ENCODE measurements at places on chromosomes 16 and 17.

- DNase-seq, result no peak
Observed at GRCh38 chr16:2985893-2986355, 5.7 kb upstream of the PKMYT1 start.

- DNase-seq, result no peak
Observed at GRCh38 chr17:9444687-9445086, 130.9 kb downstream of the STX8 start.

DNA sequence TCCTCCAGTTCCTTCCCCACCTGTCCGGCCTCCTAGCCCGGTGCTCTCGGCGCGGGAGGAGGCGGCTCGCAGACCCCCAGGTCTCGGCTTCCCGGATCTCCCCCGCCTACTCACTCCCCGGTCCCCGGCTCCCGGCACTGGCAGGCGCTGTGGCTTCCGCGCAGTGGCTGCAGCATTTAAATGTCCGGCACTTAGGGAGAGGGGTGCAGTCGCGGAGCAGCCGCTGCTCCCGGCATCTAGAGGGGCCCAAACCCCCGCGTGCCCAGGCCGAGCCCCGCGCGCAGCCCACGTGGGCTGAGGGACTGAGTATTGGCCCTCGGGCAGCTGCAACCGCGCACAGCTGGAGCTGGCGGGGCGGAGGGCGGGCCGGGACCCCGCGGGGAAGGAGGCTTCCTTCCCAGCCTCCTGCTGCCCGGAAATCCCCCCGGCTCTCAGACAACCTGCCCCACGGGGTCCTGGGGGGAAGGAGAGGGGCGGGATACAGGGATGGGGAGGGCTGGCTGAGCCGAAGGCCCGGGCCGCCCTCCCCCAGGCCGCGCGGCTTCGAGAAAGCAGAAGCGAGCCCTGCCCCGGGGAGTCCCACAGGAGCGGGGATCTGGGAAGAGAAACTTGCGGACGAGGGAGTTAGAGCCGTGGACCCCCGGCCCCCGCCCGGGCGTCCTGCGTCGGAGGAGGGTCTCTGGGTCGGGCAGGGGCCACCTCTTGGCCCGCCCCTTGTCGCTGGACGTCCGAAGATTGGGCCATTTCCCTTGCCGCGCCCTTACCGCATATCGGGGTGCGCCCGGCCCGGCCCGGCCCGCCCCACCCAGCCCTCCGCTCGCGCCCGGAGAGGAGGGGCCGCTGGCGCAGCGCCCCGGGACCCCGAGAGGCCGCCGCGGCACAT is at the start of gene MMP25:
TSS of gene MMP25 (plus strand) at position 804 of the 883 bp plus-strand sequence. CDS start 357 bp downstream, outside the sequence.
- no peak for DNase-seq

GRCh38 chr17:37492167-37492566 is 2.5 kb downstream of the DUSP14 start:
- DNase-seq, result no peak

DNA sequence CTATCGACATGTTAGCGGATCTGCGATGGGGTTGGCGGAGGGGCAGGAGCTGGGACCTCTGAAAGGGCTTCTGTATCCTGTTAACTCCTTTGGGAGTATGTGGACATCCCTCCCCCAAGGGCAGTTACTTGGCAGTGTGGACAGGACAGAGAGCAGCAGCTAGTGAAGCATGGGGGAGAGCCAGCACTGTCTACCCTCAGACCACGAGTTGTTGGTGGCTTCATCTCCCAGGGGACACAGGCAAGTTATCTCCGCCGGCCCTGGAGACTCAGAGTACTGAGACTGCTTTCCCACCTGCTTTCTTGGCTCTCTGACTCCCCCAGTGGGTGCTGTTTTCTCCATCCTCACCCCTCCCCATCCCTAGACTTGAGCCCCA is 5.3 kb upstream of the GFAP start:
- no peak for DNase-seq

GRCh38 chr17:44828919-44829522 is 1.1 kb downstream of the GJC1 start:
- no peak for DNase-seq

DNA sequence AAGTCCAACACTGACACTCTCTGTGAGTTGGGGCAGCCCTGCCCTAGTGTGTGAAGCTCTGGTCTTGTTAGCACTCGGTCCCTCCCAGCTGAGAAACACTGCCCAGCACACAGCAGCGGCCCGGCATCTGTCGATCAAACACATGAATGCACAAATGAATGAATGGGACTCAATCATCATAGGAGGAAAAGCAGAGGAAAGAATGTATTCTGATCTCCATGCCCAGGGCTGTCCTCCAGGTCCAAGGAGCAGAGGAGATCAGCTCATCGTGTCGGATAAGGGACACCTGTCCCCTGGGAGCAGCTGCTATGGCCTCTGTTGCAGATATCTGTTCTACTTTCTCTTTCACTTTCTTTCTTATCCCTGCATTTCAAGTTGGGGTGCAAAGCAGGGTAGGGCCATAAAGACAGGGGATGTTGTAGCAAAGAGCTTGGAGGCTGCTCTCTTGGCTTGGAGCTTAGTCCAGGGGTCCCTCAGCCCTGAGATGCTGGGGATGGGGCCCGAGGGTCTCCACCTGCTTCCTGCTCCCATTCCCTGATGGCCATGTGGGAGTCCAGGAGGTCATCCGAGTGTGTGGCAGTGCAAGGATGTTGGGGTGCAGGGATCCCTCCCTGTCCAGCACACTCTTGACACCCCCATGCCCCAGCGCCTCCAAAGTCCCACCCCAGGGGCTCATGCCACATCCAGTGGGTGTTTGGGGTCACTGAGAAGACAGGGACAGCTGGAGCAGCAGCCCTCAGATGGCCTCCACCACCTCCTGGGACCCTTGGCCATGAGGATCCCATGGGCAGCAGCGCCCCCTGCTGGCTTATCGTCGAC is 88.2 kb downstream of the IRF8 start:
- no peak for DNase-seq

DNA sequence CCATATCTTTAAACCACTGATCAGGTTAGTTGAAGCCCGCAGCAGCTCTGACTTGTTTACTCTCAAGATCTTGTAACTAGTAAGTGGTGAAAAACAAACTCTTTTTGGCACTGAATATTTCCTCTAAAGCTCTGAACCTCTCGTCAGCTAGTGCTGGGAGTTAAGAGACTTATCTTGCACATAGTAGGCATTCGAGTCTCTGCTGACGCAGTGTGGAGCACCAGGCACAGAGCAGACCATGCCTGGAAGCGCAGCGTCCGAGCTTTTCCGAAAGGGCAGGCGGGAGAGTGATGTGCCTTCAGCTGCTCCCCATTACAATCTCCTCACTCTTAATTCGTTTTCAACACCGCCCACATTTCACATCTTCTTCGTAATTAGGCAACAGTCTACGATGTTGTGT is 63.0 kb downstream of the SMG6 start:
- no peak for DNase-seq

DNA sequence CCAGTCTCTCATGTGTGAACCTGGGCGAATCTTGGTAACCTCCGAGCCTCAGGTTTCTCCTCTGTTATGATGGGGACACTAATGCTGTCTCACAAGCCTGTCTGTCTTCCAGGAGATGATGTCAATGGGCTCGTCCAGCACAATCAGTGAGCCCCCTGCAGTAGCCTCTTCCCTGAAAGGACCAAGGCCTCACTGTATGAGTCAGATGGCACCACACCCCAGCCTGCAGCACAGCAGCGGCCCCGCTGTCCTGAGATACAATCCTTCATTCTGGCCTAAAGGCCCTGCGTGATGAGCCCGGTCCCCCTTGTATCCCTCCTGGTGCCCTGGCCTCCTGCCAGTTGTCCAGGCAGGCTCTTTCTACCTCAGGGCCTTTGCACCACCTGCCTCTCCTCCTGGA is 234.4 kb downstream of the IRF8 start:
- no peak for DNase-seq

DNA sequence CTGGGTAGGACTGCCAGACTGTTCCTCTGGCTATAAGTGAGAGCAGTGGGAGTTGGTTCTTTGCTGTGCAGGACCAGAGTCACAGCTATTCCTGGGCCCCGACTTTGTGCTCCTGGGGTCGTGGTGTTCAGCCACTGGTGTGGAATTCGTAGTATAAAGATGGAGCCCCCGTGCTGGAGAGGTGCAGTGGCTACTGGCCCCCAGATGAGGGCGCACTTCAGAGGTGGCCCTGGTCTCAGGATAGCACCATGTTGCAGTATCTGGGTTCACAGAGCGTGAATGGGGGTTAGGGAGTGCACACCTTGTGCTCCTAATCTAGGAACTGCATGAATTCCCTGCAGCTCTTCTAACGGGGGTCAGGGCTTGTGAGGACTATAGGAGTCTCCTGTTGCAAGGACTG is 21.1 kb downstream of the TANC2 start:
- DNase-seq, result no peak

DNA sequence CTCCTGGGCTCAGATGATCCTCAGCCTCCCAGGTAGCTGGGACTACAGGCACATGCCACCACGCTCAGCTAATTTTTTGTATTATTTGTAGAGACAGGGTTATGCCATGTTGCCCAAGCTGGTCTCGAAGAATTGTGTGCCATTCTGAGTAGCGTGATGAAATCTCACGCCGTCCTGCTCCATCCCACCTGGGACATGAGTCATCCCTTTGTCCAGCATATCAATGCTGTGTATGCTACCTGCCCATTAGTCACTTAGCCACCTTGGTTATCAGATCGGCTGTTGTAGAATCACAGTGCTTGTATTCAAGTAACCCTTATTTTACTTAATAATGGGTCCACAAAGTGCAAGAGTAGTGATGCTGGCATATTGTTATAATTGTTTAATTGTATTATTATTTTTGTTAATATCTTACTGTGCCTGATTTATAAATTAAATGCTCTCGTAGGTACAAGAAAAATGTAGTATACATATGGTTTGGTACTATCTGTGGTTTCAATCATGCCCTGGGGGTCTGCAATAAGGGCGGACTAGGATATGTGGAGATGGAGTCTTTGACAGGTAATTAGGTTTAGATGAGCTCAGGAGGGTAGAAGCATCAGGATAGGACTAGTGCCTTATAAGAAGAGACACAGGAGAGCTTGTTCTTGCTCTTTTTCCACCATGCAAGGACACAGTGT is 26.6 kb upstream of the SLC13A2 start:
- DNase-seq, result no peak

GRCh38 chr16:82862057-82862456 is 235.3 kb downstream of the CDH13 start:
- no peak for DNase-seq

- no peak for DNase-seq
Observed at GRCh38 chr17:16378636-16379282, 2.1 kb upstream of the UBB start.

DNA sequence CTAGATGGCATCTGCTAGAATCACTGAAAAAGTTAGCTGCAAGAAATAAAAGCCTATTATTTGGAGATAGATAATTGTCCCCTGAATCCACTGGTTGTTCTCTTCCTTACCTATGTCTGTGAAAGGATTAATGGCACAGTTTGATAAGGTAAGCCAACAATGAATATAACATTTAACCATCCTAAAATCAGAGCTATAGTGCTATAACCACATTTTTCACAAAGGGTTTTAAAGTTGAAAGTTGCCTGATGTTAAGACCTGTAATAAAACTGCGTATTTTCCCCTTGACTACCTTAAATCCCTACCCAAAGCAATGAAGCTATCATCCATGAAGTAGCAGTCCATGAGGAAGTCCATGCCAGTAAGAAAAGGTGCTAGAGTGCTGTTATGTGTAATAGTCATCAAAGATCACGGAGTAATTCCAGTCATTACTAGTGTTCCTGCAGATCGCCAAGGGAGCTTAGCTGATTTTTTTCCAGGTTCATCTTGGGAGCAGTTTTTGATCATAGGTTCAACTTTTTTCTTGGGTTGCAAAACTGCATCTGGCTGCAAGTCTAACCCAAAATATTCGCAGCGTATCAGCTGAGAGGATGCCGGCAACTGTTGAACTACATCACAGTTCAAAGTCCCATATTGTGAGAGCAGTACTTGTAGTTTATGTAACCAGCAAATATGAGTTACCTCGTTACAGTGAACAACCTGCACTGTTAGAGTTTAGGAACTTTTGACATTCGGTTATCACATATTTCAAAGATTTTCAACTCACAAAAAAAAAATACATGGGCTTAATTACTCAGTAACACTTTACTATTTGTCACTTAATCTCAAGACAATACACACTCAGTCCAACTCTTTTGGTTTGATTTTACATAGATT is 18.2 kb upstream of the RSL1D1 start:
- no peak for DNase-seq

GRCh38 chr16:55330781-55331647 is 7.0 kb downstream of the IRX6 start:
- DNase-seq, result no peak

DNA sequence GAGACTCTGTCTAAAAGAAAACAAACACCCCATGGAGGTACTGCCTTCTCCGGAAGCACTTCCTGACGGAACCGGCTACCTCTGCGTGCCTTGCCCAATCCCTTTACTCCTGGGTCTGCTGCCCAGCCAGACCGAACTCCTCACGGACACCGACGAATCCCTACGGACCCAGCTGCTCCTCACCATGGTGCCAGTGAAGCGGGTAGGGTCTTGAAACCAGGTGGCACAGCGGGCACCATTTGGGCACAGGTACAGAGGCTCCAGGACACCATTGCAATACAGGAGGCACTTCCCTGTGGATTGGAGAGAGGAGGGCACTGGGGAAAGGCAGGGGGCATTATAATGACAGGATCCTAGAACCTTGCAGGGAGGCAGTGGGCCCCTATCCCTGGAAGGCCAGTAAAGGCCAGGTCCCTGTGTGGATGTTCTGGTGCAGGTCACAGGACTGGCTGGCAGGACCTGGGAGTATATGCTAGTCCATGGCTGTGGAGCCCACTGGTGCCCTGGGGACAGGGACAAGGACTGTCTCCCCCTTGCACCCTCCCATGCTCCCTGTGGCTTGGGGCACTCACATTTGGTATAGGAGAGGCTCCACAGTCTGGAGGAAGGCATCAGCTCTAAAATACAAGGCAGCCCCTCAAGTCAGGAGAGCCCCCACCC is 2.3 kb downstream of the SLC25A39 start:
- DNase-seq, result no peak

GRCh38 chr16:22814711-22815105 is 746 bp downstream of the HS3ST2 start:
- DNase-seq, result no peak

DNA sequence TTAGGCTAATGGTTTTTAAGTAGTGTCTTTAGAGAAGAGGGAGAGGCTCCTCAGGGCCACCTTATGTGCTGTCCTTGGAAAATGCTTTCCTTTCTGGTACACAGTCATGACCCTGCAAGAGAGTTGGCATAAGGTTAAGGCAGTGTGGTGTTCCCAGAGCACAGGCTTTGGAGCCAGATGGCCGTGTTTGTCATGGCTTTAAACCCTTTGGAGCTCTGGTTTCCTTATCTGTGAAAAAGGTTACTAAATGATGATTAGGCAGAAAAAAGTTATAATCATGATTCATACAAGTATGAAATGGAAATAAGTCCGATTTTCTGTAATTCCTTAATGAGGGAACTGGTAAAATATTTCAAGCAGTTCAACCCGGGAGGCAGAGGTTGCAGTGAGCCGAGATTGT is 13.2 kb downstream of the UTP4 start:
- DNase-seq, result no peak

DNA sequence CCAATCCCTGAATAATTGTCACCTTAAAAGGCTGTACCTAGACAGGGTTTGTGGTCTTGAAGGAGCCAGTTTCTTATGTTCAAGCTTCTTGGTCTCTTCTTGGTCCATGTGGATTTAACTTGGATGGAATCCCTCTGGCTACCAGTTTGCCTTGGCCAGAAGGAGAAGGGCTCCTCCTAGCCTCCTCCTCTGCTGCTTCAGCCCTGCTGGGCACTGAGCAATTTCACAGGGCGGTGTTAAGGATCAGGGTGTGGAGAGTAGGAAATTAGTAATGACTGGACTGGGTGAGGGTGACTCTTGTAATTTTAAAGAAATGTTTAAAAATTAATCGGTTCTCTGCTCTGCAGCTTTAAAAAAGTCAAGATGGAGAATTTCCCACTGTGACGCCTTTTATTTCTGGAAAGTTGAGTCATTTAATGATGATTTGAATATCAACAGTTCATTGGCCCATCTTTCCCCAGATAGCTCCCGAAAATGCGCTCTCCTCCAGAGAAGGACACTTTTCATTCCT is 96.4 kb downstream of the MSI2 start:
- no peak for DNase-seq
